ENCODE measurements at places on chromosomes 2 and 18.

GRCh38 chr2:169771612-169772011 lies 27.1 kb upstream of the SSB start:
- DNase-seq, result no peak

GRCh38 chr2:8743261-8743660 lies 61.4 kb downstream of the ID2 start:
- no peak for DNase-seq

DNA sequence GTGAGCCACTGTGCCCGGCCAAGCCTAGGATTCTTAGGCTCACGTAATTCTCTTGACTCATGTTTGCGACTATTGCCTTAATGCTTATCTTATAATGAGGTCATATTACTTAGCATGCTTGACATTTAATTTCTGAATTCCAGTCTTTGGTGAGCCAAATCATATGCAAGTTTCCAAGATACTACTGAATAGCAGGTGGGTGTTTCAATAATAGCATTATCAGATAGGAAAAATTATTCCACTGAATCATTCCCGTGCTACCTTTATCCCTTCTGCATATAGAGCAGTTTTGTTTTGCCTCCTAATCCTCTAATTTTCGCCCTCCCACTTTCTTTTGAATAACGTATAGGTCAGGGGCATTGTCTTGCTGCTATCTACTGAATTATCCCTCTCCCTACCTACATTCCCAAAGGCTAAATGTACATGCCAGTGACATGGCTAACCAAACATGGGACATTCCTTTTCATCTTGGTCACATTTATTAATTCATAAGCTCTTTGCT lies 4.9 kb downstream of the DAW1 start:
- no peak for DNase-seq

GRCh38 chr2:11406267-11406957 lies 59.5 kb downstream of the E2F6 start:
- DNase-seq, result no peak

DNA sequence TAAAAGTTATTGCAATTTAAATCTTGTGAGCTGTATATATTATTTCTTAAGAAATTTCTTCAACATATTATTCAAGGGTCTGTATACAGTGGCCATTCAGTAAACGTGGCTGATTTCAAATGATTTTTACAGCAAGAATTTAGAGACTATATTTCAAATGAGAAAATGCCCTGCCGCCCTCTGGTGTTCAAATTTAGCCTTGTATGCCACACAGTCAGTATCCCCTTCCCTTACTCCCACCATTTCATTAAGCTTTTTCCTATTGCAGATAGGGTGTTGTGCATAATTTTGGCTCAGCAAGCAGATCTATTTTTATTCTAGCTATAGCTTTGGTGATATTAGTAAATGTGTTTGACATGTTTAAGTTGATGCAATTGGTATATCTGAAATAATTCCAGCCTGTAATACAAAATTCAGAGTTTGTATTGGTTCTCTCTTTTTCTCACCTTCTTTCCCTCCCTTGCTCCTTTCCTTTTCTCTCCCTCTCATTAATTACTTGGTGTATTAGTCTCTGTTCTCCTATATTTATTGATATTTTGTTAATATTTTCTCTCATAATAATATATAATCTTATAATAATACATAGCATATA lies 22.8 kb upstream of the SCN7A start:
- no peak for DNase-seq

GRCh38 chr2:207409517-207409916 lies 120.2 kb upstream of the CREB1 start:
- DNase-seq, result no peak

DNA sequence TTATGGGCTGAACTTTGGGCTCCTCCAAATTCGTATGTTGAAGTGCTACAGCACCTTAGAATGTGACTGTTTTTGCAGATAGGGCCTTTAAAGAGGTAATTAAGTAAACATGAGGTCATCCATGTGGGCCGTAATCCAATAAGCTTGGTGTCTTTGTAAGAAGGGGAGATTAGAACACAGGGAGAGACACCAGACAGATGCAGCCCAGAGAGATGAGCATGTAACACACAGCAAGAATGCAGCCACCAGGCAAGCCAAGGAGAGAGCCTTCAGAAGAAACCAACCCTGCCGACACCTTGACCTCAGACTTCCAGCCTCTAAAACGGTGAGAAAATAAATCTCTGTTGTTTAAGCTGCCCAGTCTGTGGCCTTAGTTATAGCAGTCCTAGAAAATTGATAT lies 74.3 kb downstream of the HRH4 start:
- no peak for DNase-seq

- no peak for DNase-seq
These were observed 14.8 kb downstream of the CERKL start for GRCh38 chr2:181642086-181642485.

DNA sequence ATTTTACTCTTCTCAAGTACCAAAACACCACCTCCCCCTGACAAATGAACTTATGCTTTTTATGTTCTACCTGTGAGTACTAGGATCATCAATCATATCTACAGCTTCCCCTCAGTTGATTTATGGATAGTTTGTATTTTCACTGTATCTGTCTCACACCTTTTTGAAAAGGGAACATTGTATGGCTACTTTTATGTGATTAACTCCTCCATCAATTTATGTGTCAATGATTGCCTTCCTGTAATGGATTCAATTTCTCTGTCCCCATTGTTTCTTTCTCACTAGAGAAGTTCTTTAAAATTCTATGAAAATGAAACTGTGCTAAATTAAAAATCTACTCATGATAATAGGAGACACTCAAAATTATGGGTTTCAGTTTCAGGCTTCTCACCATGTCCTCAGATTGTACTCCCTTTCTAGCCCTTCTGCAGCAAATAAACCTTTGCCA lies 935.0 kb downstream of the TRIB2 start:
- no peak for DNase-seq

DNA sequence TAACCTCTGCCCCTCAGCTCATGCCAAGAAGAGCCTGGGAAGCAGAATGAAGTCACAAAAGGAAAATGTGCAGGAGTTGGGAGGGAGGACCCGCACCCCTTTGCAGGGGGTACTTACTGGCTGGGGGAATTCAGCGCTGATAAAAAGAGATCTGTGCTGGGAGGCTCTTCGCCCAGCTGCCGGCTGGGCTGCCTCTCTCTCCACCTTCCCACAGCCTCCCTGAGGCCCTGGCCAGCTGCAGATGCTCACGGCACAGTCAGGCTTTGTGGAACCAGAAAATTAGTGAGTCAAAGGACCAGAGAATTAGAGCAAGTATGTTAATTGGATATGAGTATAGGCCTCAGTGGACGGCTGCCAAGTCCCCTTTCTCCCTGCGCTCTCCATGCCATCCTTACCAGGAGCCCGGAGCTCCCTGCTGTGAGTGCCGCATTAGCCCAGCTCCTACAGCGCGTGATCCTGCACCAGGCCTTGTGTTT lies 181.7 kb upstream of the SH3BP4 start:
- DNase-seq, result no peak

GRCh38 chr2:172480301-172481218 lies 53.2 kb downstream of the ITGA6 start:
- DNase-seq, result no peak

DNA sequence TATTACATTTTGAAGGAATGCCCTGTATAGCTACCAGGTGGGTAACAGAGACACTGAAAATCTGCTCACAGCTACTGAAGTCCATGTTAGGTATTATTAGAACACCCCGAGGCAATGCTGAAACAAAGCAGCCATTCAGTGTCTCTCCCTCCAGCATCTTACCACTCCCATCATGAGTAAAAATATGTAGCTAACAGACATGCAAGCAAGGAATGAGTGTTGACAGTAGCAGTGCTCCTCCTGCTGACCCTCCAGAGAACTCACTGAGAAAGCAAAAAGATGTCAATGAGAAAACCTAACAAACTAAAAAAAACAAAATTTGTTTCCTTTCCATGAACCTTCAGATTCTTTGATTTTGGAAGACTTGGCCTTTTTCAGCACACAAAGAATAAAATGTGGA lies 393.9 kb downstream of the LRRTM1 start:
- no peak for DNase-seq

- no peak for DNase-seq
These were observed 71.2 kb downstream of the MEP1B start for GRCh38 chr18:32261003-32261402.

- DNase-seq, result no peak
These were observed 158.6 kb upstream of the THUMPD2 start for GRCh38 chr2:39937621-39938020.

DNA sequence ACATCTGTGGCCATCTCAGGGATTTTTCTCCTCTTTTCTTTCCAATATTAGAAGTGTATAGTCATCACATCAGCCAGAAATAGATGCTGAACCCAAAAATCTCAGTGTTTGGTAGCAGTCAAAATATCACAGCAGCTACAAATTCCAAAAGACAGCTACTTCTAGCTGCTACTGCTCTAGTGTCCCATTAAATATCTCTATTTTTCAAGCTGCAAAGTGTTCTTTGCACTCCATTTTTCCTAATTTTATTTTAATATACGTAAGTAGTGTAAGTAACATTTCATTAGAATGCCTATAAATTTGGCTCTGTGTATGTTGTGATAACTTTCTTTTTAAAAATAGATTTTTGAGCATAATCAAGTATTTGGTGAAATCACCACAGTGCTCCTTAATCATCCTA lies 967.3 kb downstream of the BCL11A start:
- no peak for DNase-seq

GRCh38 chr2:196086517-196087368 lies 18.1 kb upstream of the DNAH7 start:
- DNase-seq, result no peak

- DNase-seq, result no peak
These were observed 3.0 kb downstream of the MSH6 start for GRCh38 chr2:47785986-47786385.

- DNase-seq, result no peak
These were observed 59.0 kb downstream of the TPGS2 start for GRCh38 chr18:36769611-36770314.

DNA sequence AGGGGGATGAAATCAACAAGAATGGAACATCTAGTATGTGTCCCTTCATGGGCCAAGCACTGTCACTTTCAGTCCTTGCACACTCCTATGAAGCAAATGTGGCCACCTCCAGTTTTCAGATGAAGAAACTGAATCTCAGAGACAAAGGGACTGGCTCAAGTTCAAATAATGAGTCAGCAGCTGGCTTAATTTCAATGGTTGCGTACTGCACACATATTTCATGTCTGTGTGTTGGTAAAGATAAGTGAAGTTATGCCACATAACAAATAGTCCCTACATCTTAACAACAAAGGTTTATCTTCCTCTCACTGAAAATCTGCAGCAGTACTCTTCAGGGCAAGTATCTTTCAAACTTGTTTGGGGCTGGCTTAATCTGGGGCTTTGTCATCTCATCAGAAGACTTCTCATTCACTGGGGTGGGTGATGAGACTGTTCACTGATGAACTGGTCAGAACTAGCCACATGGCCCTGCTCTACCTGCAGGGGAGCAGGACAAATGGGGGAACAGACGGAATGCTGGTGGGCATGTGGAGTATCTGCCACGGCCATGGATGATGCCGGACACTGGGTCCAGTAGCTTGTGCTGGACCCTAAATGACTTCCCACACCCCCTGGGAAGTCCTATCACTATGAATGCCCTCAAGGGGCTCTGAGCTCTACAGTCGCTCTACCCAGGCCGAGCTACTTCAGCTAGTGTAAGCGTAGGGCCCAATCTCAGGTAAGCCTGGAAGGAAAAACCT lies 263.2 kb downstream of the CYP26B1 start:
- no peak for DNase-seq

DNA sequence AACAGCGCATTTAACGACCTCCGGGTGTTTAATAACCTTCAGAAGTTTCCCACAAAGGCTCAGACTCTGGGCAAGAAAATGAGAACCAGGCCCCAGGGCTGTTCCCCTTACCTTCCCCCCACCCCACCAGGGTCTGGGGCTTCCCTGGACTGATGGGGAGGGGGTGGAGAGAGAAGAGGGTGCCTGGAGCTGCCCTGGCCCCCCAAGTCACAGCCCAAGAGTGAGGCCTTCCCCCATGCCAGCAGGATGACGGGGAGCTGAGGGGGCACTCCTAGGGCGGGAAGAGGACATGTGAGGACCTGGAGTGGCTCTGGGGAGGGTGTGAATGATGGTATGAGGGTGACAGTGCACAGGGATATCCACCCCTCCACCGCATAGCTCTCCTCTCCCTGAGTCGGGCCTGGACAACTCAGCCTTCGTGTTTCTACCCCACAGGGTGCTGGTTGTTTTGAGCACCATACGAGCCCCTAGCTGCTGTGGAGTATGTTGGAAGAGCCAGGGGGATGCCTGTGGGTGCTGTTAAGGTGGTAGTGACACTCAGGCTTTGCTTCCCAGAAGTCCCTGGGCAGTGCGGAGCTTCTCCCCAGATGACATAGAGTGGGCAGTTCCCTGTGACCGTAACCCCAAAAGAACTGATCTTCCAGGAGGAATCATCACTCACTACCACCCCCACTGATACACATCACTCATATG lies 3.9 kb downstream of the PKDCC start:
- no peak for DNase-seq

DNA sequence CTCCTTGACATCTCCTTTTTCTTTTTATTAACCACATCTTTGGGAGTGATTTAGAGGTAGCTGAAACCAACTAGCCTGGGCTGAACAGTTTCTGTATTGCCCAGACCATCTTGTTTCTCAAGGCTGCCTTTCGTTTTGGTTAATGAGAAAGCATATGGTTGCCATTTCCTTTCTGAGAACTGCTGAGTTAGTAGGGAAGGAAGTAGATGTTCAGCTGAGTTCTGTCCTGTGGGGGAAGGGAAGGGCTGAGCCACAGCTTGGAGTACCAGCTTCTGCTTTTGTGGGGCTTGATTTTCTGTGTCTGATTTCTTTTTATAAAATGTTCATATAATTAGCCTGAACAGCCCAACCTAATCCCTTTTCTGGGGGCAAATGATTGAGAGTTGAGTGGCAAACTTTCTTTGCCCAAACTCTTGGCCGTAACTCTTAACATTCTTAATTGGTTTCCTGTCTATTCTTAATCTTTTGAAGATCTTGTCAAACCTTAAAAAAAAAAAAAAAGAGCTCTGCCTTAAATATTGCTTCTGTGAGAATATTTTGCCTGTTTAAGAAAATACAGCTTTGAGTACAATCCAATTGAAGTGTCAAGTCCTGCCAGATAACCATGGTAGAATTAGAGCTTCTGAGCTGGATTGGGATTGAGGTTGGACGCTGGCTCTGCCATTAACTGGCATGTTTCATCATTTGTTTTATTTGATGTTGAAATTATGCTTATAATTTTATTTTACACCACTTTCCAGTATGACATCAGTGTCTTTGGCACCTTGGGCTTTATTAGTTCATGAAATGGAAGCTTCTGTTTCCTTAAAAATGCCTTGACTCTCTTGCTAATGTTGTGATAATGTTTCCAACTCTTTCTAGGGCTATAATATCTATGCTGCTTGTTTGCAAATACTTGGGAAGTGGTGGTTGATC lies 1.9 kb upstream of the NABP1 start:
- DNase-seq, result peak; percentile 23

Measured in stimulated activated CD4-positive, alpha-beta T cell treated with anti-CD3 and anti-CD28 coated beads, TNF-alpha, amount 100 ng/mL, for 1 hour (primary cell).